ENCODE measurements at places on chromosomes 3 and 15.
A peak's percentile ranks its signal among the peaks of the same experiment; 100 is the strongest.

GRCh38 chr3:124243177-124243859 lies 251.4 kb upstream of the ROPN1 start:
- DNase-seq = no peak

DNA sequence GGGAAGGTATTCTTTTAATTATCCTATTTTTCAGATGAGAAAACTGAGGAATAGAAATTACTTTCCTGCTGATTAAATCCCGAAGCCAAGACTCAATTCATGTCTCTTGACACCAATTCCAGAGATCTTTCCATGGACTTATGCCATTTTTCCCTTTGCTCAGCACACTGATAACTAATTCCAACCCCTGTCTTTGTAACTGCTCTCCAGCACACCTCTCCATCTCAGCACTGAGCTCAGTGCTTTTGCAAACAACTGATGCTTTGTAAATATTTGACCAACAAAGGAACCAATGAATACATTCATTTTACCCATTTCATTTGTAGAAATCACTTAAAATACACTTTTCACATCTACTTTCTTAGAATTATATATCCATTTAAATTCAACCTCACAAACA lies 249.1 kb downstream of the IL5RA start:
- DNase-seq = no peak

DNA sequence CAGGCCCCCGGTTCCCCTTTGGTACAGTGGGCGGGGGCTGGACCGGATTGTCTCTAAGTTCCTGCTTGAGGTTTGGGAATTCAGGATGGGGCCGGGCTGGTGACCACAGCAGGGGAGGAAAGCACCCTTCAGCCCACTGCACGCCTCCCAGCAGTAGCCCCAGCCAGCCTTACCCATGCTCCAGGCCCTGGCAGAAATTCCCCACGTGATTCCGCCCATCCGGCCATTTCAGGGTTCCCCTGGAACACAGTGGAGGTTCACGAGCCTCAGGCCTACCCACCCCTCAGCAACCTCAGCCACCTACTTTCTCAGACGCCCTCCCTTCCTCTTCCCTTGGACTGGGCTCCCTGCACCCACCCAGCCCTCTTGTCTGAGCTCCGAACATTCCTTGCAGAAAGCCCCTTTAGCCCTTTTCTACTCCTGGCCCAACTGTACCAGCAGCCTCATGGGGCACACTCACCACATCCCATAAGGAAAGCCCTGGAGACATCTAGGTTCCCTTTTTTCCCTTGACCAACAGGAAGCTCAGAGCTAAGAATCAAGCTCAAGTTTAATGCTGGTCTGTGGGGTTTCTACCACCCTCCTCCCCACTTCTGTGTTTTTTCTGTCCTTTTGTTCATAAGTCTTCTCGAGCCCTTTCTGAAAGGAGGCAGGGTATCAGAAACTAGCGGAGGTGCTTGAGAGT lies 11.5 kb downstream of the ALS2CL start:
- no peak for DNase-seq

GRCh38 chr15:31489801-31490646 lies 163.4 kb downstream of the KLF13 start:
- no peak for DNase-seq

DNA sequence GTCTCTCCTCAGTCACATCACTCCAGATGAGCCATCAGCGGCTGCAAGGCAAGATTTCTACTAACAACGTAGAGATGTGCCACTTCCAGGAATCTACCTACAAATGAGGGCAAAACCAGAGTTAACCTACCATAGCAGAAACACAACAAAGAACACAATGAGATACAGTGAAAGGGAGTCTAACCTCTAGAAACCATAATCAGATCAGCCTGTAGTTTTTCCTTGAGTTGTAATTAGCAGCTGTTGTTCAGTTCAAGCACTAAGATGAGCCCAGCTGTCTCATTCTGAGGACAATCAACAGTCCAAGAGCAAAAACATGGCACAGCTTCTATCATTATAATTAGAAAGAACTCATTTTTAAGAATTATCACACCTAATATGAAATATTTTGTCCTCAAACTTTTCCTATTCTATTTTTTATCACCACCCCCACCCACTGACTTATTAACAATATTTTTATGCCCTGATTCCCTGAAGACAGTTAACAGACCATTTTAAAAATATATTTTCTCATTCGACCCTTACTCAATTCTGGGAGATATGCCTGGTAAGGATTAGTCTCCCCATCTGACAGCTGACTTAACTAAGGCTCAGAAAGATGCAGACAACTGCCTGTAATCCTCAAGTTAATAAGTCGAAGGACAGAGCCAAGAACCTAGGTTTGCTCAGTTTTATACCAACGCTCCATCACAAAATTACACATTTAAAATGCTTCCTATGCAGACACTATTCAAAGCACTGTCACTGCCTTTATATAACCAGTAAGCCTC lies 50.1 kb downstream of the MAGI1 start:
- no peak for DNase-seq

DNA sequence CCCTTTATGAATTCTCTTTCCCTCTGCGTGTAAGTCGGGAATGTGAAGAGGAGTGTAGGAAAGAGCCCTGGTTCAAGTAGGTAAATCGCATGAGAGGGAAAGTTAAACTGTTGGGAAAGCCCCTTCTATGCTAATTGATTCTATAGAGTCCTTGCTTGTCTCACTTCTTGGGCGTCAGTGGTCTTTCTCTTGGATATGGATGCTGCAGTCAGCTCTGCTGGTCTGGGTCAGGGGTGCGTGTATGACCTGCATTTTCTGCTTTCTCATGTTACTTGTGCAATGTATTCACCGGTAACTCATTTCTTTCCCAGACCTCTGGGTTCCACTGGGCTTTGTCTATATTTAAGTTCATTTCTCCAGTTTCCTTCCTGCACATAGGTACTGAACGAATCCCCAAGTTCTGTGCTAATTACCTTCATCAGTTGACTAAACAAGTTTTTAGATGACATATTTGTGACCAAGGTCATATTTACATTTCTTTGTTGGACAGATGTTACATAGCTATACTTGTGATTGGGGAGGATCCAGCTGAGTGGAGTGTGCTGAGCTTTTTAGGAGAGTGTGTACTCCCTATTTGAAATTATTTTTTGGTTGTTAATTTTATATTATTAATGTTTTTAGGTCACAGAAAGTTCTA lies 1.4 kb downstream of the SETD5 start:
- DNase-seq = no peak

DNA sequence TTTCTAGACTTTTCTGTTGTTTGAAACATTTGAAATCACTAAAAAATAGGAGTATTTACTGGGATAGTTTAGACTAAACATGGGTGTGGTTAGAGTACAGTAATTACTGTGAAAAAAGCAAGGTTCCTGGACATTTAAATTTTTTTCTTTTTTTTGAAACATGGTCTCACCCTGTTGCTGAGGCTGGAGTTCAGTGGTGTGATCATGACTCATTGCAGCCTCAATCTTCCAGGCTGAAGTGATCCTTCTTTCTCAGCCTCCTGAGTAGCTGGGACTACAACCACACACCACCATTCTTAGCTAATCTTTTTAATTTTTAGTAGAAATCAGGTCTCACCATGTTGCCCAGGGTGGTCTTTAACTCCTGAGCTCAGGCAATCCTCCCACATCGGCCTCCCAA lies 20.4 kb upstream of the CELF6 start:
- no peak for DNase-seq

GRCh38 chr3:134294302-134295280 lies 43.9 kb upstream of the RYK start:
- peak; percentile 53 for DNase-seq

GRCh38 chr3:159174715-159175692 lies 373.1 kb downstream of the MFSD1 start:
- DNase-seq = no peak

DNA sequence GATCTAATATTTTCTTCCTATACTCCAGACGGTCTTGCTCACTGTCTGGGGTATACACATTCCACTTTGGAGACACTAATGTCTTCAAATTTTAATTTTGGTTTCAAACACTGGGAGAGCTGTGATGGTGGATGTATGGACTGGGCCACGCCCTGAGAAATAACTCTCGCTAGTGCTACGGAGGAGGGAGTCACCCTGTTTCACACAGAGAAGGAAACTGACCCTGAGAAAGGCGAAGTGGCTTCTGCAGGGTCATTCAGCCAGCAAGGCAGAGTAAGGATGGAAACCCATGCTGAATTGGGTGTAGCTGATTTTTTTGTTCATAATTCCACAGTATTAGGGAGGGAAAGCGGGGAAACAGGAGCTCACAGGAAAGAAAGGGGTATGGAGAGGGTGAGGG lies 8.6 kb upstream of the SKIC8 start:
- DNase-seq = no peak

DNA sequence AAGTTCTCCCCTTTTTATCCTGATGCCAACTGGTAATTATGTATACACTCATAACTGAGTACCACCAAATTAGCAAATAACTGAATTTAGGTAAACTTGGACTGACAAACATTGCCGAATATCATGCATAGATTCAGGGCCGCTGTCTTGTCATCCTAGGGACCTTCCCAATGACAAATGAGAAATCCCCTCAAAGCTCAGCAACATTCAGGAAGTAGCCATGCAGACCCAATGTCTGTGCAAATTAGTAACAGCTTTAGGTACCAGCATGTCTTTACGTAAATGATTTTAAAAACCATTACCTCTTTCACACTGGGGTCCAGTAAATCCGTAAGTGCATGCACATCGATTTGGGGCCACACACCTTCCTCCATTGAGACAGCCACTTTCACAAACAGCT lies 49.5 kb downstream of the FBN1 start:
- no peak for DNase-seq

DNA sequence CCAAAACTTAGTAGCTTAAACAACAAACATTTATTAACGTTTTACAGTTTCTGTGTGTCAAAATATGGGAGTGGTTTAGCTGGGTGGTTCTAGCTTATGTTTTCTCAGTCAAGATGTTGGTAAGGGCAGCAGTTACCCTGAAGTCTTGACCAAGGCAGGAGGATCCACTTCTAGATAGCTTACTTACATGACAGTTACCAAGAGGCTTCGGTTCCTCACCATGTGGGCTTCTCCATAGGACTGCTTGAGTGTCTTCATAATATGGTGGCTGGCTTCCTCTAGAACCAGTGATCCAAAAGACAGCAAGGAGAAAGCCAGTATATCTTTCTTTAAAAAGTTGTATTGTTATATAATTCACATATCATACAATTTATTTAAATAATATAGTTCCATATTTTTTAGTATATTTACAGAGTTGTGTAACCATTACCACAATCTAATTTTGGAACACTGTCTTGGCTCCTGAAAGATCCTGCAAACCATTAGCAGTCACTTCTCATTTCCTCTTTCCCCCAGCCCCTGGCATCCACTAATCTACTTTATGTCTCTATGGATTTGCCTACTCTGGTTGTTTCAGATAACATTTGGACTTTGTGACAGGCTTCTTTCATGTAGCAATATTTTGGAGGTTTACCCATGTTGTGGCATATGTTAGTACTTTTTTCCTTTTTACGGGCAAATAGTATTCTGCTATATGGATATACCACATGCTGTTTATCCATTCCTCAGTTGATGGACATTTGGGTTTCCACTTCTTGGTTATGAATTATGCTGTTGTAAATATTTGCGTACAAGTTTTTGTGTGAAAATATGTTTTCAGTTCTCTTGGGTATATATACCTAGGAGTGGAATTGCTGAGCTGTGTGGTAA lies 33.3 kb downstream of the MAPK6 start:
- no peak for DNase-seq

- DNase-seq = no peak
Measured at GRCh38 chr3:146532406-146532805, 12.0 kb downstream of the PLSCR1 start.

DNA sequence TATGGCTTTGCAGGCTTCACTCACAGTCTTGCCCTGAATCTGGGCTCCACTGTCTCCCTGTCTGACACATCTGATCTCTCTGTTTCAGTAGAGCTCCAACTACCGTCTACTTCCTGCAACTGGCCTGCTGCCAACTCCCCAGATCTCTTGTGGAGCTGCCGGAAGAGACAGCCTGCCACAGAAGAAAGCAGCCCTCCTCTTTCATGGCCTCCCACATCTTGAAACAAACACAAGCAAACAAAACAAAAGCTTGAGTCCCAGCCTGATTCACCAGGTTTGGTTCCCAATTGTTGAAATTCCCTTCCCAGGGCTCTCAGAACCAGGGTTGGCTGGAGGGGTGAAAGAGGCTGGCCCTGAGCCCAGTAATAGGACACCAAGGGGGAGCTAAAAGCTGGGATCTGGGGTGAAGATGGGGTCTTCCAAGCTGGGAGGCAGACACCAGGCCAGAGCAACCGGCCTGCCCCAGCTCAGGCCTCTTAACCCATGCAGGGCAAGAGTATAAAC lies 55.3 kb upstream of the CA12 start:
- DNase-seq = peak; percentile 49

Data from stimulated activated CD8-positive, alpha-beta memory T cell treated with anti-CD3 and anti-CD28 coated beads, Interleukin-15, amount 100 ng/mL, for 48 hours (primary cell).